HuH-7.5 (cell line): ENCODE measurements at places on chromosomes 5 and 9.

DNA sequence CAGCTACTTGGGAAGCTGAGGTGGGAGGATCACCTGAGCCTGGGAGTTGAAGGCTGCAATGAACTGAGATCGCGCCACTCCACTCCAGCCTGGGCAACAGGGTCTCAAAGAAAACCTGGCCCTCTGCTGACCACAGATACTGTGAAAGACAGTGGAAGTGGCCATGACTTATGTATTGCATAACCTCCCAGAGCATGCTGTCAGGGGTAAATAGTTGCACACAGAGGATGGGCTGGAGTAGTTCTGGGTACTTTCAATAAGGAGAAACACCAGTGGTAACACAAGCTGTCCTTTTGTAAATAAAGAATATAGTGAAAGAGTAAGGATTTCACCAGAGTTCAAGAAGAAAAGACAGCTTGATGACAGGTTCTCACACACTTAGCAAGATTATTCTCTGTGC lies 1.8 kb downstream of the ACER2 start:
- no peak for DNase-seq

DNA sequence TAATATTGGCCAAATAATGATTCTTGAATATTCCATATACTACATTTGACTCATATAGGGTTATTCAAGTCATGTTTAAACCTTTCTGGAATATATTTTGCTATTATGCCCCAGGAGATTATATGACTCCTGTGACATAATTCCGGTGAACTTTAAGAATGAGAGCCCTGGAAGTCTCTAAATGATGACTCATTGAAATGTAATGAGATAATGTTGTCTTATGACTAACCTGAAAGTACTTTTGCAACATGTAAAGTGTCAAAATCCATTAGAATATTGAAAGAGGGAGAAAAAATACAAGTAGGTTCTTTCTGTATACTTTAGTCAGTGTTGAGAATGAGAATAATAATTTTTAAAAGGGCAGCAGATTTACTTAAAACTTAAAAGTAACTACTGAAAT lies 830.4 kb downstream of the MAT2B start:
- no peak for DNase-seq

GRCh38 chr9:121915304-121915625 lies 177.8 kb downstream of the TTLL11 start:
- DNase-seq, result no peak

GRCh38 chr5:119302916-119303897 lies 52.6 kb upstream of the TNFAIP8 start:
- DNase-seq, result peak; percentile 18

- no peak for DNase-seq
These were observed 15.3 kb downstream of the MVB12B start for GRCh38 chr9:126341902-126342301.

GRCh38 chr5:68147659-68148058 lies 67.9 kb upstream of the PIK3R1 start:
- DNase-seq, result no peak

GRCh38 chr5:74613283-74613682 lies 27.2 kb downstream of the ENC1 start:
- DNase-seq, result no peak

GRCh38 chr5:1304033-1304432 lies 9.2 kb upstream of the TERT start:
- DNase-seq, result no peak

DNA sequence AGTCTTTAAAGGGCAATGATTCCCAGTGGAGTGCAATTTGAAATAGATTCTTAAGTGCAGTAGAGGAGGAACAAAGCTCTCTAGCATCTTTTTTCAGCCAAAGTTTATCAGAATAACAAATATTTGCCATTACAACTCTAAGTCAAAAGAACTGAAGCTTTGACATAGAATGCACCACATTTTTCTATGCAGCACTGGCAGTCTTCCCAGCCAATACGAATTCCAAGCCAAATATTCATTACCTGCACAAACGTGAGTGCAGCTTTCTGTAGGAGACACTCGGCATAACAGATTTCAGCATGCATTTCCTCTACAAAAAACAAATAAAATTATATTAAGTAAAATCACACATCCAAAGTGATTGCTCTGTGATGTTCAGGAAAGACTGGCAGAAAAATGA lies 103.4 kb downstream of the TTC39B start:
- DNase-seq, result no peak

DNA sequence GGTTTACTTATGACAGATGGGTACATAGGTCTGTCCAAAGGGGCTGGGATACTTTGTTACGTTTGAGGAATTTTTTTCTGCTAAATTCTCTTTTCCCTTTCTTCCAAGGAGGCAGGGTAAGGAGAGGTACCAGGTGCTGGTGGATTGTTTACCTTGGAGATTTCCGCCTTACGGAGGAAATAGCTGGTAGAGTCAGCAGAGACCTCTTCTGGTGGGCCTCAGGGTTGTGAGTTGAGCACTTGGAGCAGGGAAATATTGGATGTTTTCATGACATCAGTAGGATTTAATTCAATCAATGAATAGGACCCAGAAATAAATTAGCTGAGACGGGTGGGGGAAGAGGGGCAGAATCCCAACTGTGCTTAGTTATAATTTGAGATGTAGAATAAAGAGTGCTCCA lies 60.0 kb upstream of the TAF11L2 start:
- DNase-seq, result no peak

DNA sequence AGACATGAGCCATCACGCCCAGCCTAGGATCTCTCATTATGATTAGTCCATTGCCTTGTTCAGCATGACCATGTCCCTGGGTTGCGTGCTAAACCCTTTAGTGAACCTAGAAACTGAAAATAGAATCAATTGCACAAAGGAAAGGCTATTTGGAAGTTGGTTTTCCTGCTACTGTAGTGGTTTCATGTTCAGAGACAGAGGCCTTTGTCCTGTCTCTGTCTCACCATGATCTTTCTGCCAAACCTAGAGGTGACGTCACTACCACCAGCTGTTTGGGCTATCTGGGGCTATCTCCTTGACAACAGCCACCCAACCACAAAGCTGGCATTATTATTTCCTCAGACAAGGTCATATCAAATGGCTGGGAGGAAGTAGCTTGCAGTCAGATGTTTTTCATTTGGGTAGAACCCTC lies 4.0 kb upstream of the CDK5RAP2 start:
- no peak for DNase-seq

- no peak for DNase-seq
These were observed 3.8 kb upstream of the COL27A1 start for GRCh38 chr9:114151426-114151956.

DNA sequence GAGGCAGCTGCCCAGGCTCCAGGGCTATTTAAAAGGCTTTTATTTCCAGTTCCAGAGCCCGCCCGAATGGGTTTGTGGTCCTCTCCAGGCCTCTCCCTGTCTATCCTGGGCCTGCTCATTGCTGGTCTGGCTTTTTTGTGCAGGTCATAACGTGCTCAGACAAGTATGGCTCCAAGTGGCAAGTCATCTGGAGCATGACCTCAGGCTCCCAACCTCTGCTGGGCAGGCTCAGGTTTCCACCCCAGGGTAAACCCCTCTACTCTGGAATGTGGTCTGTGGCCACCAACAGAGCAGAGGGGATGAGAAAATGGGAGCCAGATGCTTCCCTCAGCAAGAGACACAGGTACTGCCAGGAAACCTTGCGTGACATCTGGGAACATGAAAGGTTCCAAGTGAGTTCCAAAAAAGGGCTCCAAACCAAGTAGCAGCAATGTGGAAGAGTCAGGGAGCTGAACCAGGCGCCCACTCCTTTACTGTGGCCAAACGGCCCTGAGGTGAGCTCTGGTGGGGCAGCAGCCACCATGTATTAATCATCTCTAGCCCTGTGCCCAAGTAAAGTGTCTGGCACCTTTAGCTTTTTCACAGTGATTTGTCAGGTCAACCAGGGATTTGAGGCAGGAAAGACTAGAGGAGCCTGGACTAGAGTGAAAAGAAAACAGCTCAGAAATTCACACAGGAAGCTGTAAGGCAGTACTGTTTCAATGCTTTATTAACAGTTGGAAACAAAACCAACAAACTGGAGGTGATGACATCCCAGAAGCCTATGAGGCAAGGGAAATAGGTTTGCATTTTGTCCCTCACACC lies 25.7 kb downstream of the PCDHGC5 start:
- DNase-seq, result no peak
